ENCODE measurements at places on chromosomes 13 and 19.

DNA sequence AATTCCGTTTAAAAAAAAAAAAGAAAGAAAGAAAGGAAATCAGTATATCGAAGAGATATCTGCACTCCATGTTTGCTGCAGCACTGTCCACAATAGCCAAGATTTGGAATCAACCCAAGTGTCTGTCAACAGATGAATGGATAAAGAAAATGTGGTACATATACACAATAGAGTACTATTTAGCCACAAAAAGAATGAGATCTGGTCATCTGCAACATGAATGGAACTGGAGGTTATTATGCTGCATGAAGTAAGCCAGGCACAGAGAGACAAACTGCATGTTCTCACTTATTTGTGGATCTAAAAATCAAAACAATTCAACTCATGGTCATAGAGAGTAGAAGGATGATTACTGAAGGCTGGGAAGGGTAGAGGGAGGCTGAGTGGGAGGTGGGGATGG lies 16.3 kb downstream of the ZNF565 start:
- DNase-seq = no peak

DNA sequence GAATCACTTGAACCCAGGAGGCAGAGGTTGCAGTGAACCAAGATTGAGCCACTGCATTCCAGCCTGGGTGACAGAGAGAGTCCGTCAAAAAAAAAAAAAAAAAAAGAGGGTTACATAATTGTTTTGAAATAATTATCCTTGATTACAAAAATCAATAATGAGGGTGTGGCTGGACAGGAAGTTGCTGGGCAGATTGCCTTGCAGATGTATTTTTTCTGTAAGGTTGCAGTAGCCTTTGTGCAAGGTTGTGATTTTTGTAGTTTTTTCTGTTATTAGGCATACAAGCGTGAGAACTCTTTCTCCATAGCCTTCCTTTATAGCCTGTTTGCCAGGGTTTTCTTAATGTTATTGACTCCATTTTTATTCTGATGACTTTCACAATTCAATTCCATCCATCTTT lies 40.7 kb upstream of the SIN3B start:
- no peak for DNase-seq

- DNase-seq = no peak
Observed at GRCh38 chr13:21567714-21568113, 36.3 kb downstream of the MICU2 start.

DNA sequence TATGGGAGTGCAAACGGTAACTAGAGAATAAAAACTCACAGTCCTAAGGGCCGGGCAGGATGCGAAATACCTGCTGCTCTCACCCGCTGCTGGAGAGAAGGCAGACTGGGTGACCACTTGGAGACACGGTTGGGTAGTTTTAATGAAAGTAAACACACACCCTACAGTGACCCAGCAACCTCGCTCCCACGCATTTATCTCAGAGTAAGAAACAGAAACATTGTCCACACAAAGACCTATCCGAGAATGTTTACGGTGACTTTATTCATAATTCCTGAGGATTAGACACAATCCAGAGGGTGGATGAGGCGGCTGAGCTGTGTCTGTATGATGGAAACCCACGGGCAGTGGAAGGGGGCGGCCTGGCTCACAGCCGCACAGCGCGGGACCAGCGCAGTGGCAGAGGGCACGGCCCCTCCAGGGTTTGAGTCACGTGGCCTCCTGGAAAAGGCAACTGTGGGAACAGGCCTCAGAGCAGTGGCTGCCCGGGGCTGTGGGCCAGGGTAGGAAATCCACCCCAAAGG lies 73.5 kb upstream of the C13orf46 start:
- DNase-seq = no peak

DNA sequence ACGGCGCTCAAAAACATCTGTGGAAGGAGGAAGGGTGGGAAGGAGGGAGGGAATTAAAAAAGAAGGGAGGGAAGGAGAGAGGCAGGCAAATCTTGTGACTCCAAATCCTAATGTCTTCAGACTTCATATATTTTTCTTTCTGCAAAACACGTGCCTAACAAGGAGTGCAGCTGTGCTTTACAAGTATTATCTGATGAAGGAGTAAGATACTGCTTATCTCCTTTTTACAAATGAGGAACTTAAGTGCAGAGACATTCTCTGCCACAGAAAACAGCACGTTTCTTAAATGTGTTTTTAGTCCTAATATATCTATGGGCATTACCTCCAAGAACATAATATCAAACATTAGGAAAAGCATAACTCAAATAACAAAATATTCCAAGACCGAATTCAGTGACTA lies 6.5 kb downstream of the FLT3 start:
- DNase-seq = no peak

DNA sequence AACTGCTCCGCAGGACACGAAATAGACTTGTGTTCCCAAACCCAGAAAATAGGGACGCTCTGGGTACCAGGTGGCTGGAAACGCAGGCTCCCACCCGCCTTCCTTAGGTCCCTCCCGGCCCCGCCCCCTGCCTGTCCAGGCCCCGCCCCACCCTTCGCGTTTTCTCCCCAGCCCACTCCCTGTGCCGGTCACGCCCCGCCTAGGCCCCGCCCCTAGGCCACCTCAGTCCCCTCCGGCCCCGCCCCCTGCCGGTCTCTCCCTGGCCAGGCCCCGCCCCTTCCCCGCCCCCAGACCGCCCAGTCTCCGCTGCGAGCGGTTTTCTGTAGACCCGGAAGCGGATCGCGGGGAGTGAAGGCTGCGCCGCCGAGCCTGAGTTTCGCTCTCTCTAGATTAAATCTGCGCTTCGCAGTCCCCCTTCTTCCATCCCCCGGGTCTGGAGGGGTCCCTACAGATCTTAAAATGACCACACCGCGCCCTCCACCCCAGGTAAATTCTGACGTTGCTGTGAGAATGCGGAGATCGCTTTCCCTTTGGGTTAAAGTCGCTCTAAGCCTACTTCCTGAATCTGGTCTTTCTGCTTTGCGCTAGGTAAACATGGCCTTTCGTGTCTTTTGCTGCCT lies 3.7 kb upstream of the ZNF665 start:
- DNase-seq = peak; percentile 86

DNA sequence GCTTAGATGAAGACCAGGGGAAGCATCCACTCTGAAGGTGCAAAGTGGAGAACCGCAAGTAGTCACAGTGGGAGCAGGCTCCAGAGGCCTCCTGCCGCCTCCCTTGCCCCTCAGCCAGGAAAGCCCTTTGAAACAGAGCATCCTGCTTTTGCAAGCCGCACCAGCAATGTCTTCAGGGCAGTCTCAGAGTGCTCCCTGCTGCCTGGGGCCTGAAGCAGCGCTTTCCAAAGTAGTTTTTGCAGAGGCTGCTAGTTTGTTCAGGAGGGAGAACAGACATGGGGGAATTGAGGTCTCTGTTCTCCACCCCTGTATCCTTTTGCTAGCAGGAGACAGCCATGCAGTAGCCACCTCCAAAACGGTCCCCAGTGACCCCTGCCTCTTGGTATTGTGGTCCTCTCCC lies 15.8 kb upstream of the POP4 start:
- DNase-seq = no peak

- DNase-seq = no peak
Observed at GRCh38 chr19:35397064-35397463, 26.2 kb downstream of the GPR42 start.

DNA sequence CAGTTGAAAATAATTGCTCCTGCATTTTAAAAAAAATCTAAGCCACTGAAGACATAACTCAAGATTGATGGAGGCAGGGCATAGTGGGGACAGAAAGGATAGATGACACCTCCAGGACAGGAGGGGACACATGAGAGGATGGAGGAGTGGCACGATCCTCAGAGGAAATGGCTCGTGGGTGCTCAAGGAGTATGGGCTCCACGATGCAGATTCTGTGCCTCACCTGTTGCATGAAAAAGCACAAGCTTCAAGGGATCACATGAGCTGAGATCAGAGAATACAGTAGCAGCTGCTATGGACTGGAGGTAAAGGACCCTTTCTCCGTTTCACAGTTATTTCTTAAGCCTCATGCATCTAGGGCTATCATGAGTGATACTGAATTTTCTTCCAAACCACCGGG lies 69.7 kb upstream of the KL start:
- no peak for DNase-seq

All from AML-193 (cell line).